ENCODE measurements at places on chromosomes 4 and X.

DNA sequence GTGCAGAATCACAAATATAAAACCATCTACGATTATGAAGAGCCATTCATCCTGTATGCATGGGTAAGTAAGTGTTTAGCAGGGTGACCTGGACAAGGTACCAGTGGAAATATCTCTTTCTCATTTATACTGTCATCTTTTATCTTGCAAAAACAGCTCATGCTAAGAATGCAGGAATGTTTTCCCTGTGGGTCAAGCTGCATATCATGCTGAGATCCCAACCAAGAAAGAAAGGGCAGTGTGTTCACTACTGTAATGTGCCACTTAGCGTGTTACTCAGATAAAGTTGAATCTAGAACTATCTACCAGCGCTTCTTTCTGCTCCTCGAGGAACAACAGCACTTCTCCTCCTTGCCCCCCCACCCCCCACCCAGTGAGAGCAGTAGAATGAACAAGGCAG is 212.7 kb upstream of the TBL1X start:
- no peak for DNase-seq

- peak; percentile 25 for DNase-seq
Measured at GRCh38 chr4:98027827-98028226, 115.4 kb downstream of the STPG2 start.

DNA sequence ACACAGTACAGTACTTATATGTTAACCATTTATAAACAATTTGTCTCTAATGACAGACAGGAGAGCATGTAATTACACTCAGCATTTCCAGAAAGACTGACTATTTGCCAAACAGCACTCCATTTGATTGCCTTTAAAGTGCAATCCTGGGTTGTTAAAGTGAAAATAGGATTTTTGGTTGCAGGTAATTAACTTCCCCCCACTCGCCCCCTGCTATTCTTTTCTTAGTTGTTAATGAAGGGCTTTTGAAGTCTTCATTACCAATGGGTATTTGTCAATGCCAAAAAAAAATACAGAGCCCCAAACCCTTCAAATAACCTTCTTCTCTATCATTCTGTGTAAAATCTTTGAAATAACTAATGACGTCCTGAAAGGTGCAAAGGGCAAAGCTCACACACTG is 825.6 kb downstream of the STPG2 start:
- DNase-seq, result no peak

GRCh38 chr4:13511101-13511500 is 27.0 kb upstream of the RAB28 start:
- no peak for DNase-seq

DNA sequence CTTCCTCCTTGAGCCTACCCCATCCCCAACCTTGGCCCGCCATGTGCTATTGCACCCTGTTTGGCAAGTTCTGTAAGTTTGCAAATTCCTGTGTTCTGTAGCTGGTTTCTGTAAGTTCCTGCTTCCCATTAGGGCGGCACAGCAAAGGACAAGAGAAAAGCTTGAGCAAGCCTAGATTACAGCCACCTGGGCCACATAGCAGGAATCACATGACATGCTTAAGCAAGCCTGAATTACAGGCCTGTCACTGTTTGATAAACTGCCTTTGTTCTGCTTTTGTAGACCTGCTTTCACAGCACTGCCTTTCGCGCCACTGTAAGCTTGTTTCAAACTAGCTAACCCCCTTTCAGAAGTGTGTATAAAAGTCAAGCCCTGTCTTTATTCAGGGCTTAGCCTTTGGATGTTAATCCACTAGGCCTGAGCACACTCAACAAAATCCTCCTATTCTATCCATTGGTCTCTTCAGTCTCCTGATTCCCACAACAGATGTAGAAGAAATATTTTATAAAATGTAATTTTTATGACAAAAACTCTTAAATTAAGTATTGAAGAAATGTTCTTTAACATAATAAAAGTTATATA is 906.8 kb upstream of the NDST4 start:
- no peak for DNase-seq

- DNase-seq, result no peak
Measured at GRCh38 chr4:38976308-38976707, 55.9 kb downstream of the TMEM156 start.

GRCh38 chr4:85792376-85793232 is 317.7 kb downstream of the ARHGAP24 start:
- DNase-seq, result no peak

- DNase-seq, result no peak
Measured at GRCh38 chrX:25536307-25536970, 520.7 kb upstream of the ARX start.

DNA sequence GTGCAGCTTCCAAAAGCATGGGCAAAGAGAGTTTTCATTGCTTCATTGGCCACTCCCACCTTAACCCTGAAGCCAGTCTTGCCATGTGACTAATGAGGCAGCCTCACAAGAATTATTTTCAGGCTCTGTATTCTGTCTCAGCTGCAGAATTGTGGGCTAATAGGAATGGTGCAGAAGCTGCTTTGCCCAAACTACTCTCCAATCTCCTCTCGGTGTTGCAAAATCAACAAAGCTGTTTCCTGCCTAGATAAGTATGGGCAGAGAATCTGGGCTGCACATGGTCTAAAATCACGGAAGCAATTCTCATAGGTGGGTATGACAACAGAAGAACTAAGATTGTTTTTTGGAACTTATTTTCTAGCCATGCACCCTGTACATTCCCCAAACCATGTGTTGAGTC is 31.4 kb downstream of the PPP1R2C start:
- DNase-seq, result no peak

- DNase-seq, result no peak
Measured at GRCh38 chr4:55321707-55322264, 24.3 kb upstream of the SRD5A3 start.

- no peak for DNase-seq
Measured at GRCh38 chr4:74362347-74362746, 2.6 kb upstream of the EREG start.

- no peak for DNase-seq
Measured at GRCh38 chrX:34557733-34558132, 99.4 kb downstream of the TMEM47 start.

DNA sequence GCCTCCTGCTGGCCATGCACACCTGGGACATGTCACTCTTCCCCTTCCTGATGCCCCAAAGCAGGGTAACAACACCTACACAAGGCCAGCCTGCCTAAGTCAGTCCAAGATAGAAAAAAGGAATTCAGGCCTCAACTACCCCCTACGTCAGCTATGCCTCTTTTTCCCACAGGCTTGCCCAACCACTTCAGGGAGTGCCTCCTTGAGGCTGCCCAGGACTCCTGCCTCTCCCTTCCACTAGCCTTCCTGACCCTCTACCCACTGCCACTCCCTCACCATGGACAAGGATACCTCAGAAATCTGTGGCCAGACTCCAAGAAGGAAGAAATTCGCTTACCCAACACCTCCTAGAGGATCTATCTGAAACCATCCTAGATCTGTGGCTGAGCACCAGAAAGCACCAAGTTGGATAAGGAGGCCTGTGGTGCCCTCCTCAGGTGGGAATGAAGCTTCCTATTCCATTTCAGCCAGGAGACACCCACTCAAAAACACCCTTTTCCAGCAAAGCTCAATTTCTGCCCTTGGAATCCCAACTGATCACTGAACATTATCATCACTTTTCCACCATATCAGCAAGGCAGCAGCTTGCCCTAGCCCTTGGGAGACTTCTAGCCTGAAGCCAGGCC is 1.8 kb downstream of the KDM5C start:
- DNase-seq, result no peak

DNA sequence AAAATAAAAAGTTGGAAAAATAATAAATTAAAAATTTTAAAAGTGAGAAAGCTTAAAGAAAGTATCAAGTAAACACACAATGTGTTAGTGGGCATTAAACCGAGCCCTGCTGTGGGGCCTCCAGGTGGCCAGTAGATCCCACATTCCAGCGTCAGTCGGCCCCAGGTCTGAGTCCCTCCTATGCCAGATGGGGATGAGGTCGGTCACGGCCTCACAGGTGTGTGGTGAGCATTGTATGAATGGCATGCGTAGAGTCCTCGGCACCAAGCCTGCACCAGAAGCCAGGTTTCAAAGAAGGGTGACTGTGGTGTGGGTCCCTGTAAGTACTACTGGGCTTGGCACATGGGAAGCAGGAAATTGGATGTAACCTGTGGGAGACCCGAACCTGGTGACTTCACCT is 75.6 kb upstream of the MSX1 start:
- no peak for DNase-seq

GRCh38 chr4:82268826-82269193 is 105.0 kb downstream of the HNRNPD start:
- no peak for DNase-seq

GRCh38 chr4:184907216-184907615 is 81.4 kb upstream of the ACSL1 start:
- DNase-seq, result no peak

DNA sequence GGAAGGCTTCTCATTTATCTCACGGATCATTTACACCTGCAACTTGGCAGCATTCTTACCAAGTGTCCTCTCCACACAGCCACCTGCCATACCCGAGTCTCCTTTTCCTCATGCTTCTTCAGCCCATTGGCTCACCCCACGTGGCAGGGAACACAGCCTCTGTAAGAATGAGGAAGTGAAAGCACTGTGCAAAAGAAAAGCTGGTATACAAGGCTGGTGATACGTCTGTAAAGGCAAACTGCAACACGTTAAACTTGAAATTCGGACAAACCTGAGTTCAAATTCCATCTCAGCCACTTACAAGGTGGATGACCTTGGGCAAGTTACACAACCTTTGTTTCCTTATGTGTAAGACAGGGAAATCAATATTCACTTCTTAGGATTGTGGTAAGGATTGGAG is 164.0 kb upstream of the RASGEF1B start:
- peak; percentile 42 for DNase-seq

DNA sequence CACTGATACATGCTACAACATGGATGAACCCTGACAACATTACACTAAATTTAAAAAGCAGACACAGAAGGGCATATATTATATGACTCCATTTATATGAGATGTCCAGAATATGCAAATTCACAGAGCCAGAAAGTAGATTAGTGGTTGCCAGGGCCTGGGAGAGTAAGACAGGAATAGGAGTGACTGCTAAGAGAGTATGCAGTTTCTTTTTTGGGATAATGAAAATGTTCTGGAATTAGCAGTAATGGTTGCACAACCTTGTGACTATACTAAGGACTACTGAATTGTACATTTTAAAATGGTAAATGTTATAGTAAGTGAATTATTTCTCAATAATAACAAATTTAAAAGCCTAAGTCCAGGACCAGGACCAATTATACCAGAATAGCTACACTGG is 29.5 kb upstream of the NUP54 start:
- no peak for DNase-seq

GRCh38 chr4:6465955-6466354 is 6.5 kb downstream of the PPP2R2C start:
- no peak for DNase-seq

DNA sequence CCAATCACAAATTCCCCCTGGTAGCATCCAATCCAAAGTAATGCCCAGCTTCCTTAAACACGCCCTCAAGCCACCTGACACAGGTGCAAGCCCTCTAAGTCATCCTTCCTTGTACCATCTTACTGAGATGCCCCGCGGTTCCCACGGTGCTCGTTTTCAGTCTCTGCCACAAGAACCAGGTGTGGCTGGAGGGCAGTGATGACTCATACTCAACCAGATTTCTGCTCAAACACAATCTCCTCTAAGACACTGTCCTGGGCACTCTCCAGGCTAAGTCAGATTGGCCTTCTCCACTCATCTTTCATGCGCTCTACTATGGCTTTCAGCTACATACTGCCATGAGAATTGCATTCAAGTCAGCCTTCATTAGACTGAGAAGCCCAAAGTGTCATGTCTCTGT is 3.5 kb downstream of the SH3KBP1 start:
- no peak for DNase-seq
